Left forelimb (tissue), 1 donor: ENCODE measurements at places on chromosomes 1 and 21.

- no peak for DNase-seq
Measured at GRCh38 chr21:17527240-17527639, 14.4 kb downstream of the CXADR start.

- DNase-seq: peak; percentile 20
Measured at GRCh38 chr1:18760156-18760555, 99.3 kb downstream of the TAS1R2 start.

DNA sequence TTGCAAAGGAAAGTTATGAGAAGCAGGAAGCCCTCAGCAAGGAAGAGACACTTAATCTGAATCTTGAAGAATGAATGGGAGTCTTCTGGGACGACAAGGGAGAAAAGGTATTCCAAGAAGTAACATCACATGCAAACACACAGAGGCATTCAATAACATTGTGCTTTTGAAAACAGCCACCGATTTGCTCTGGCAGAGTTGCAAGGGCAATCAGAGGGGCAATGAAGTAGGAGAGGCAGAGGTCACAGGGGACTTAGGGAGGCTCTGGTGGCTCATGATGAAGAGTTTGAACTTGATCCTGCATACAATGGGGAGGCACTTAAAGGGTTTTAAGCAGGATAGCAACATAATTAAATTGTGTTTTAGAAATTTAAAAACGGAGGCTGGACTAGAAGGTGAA is 107.7 kb downstream of the DDX20 start:
- no peak for DNase-seq

GRCh38 chr21:42089093-42089631 is 18.0 kb downstream of the UMODL1 start:
- no peak for DNase-seq
